ENCODE measurements at places on chromosomes 16 and 17.

DNA sequence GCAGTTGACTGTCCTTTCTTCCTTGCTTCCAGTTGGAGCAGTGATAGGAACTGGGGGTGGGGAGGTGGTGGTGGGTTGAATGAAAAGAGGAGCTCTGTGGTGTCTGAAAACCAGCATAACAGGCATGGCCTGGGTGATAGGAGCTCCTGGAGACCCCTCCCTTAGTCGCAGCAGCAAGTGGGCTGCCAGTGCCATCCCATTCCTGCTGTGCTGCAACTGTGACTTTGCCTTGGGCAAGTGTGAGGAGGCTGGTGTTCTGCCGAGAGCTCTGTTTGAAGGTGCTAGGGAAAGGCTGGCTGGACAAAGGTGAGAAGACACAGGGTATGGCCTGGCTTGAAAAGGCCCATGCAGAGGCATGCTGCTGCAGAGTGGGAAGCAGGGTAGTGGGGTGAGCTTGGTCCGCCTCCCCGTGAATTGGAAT is 2.7 kb upstream of the CDK5R1 start:
- no peak for DNase-seq

- DNase-seq: no peak
These were observed 450.8 kb downstream of the HAPSTR1 start for GRCh38 chr16:9542165-9542755.

- DNase-seq: no peak
These were observed 5.1 kb upstream of the CX3CL1 start for GRCh38 chr16:57367116-57367752.

DNA sequence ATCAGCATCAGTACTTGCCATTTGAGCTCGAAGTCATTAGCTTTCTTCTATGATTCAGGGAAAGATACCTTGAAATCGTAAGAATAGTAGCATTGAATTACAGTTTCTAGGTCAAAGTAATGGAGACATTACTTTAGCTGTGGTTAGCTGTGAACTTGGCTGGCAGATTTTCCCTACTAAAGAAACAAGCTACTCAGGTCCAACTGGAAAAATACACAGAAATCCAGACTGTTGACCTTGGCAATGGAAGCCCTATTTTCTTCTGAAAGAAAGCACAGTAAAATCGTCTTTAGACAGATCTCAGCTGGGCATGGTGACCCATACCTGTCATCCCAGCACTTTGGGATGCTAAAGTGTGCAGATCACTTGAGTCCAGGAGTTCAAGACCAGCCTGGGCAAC is 13.4 kb upstream of the DNAJA2 start:
- DNase-seq: no peak

GRCh38 chr16:87263418-87264052 is 53.7 kb downstream of the C16orf95 start:
- DNase-seq: no peak

DNA sequence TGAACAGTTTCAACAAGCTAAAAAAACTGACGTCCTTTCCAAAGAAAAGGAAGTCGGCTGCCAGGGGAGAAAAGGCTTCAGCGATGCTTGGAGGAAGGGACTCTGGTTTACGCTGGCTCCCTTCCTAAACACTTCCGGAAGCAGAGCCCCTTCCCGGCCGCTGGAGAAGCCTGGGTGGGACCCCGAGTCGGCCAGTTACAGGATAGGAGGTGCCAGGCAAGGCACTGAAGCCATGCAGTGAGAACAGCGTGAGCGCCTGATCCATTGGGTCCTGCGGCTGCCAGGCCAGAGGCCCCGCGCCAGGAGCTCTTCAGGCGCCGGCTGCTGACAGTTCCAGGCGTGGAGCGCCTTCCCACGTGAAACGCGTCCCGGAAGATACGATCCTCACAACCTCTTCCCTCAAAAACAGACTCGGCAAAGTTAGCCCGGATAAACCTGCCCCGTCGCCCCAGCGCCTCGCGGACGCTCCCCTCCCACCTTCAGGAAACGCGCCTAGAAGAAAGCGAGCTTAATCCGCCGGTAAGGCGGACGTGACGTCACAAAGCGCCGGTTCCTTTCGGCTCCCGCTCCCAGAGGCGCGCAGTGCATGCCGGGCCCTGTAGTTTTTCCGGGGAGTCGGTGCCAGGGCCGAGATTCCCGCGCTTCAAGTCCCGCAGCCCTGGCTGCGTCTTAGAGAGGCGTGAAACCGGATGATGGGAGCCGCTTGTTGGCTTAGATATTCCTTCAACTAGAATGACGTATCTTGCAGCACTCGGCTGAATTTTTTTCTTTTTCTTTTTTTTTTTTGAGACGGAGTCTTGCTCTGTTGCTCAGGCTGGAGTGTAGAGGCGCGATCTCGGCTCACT is at the start of gene ADAT1:
TSS of gene ADAT1 (minus strand) at position 521 of the 845 bp plus-strand sequence. CDS start 2,482 bp downstream, outside the sequence.
- DNase-seq: peak; percentile 96

GRCh38 chr17:29140051-29140621 is 40.1 kb downstream of the MYO18A start:
- peak; percentile 78 for DNase-seq

DNA sequence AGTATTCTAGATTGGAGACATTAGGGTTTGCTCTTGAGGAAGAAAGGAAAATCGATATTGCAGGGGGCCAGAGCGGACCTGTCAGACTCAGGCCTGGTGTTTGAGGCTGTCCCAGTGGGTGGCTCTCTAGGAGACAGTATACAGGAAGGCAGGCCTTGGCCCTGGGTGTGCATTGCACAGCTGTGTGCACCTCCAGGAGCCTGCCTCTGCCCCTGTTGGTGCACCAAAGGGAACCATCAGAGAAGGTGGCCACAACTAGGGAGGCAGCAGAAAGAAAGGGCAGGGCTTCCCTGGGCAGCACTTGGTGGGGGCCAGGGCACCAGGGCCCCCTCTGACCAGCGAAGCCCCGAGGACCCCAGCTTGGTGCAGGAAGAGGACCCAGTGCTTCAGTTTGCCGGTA is 188.0 kb downstream of the NTN1 start:
- no peak for DNase-seq

DNA sequence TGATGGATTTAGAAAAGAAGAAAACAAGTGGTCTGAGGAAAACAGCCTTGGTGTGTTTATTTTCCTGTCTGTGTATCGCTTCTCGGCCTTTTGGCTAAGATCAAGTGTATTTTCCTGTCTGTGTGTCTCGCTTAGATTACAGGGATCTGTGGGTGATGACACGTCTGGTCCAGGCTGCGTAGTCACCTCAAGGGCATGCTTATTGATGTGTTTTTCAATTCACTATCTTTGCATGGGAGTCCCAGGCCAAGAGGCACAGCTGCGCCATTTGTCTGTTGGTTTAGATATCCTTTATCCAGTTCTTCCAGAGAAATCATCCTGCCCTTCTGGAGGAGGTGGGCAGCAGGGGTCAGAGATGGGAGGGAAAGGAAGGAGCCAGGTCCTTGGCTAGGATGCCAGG is 47.1 kb upstream of the STH start:
- no peak for DNase-seq

GRCh38 chr17:33266116-33266515 is 27.0 kb downstream of the ASIC2 start:
- no peak for DNase-seq

DNA sequence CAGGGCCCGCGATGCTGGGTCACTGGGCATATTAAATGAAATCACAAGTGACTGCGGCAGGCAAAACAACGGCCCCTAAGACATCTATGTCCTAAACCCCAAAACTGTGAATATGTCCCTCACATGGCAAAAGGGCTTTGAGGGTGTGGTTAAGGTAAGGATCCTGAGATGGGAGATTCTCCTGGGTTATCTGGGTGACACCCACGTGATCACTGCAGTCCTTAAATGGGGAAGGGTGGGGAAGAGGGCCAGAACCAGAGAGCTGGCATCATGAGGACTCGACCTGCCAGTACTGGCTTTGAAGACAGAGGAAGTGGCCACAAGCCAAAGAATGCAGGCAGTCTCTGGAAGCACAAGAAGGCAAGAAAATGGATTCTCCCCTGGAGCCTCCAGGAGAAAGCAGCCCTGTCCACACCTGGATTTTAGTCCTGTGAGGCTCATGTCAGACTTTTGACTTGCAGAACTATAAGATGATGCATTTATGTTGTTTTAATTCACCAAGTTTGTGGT is 12.5 kb downstream of the COTL1 start:
- DNase-seq: no peak

- no peak for DNase-seq
These were observed 228.9 kb upstream of the TNRC6C start for GRCh38 chr17:77729587-77729986.

DNA sequence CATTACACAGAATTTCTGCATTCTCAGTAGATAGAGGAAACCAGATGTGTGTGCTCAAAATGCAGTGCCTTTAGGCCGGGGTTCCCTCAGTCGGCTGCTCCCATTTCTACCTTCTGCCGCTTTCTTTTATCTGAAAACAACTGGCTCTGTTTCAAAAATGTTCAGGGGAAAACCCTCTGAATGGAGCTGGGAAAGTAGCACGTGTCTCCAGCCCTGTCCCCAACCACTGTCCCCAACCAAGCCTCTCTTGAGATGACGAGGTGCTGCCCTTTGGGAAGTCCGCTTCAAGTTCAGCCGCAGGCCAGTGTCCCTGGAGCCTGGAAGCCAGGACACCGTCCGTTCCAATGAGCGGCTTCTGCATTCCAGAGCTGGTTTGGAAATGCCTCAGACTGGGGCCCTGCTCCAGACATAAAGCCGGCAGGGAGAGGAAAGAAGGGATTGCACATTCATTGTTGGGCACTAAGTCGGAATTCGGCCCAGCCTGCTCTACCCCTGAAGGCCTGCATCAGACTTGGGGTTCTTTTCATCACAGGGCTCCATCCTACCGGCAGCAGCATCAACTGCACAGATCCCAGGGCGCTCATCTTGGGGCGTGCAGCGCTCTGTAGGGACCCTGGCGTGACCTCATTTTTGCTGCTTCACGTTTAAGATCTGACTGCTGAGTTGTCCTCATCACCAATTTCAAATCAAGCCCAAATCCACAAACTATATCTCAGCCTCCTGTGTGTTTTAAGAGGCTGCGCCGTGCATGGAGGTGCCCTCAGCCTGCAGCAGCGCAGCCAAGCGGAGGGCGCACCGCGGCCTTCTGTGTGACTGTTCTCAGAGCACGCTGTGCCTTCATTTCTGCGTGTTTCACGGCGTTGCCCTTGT is 111.3 kb downstream of the BANP start:
- no peak for DNase-seq

GRCh38 chr17:13953841-13954240 is 115.5 kb upstream of the COX10 start:
- no peak for DNase-seq

GRCh38 chr16:80803339-80804055 is 901 bp downstream of the CDYL2 start:
- peak; percentile 49 for DNase-seq

DNA sequence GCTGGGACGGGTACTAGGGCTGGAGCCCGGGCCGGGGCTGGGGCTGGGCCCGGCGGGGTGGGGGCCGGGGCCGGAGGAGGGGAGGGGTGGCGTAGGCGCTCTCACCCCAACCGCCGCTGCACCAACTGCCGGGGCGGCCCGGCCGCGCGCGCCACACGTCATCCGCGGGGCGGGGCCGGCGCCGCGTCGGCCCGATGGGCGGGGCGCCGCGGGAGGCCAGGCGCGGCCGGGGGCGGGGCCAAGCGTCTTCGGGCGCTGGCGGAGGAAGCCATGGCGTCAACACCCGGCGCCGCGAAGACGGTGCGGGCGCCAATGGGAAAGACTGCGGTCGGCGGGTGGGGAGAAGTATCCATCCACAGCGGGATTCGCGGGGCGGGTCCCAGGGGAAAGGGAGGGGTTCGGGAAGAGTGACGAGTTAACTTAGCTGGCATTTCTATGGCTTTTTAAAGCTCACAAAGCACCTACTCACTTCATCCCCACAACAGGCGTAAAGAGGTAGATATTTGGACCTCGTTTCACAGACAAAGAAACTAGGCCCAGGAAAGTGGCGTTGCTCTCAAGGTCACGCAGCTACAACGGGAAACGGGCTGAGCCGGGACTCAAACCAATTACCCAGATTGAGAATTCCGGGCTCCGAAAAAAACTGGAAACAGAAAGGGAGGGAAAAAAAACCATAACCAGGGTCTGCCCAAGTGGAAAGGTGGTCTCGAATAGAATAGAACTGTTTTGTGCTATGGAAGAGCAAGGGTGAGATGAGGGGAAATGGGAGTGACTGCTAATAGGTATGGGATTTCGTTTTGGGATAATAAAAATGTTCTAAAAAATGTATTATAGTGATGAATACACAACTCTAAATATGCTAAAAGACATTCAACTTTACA is at the start of gene SPAG9:
TSS of gene SPAG9 (minus strand) at position 130 of the 881 bp plus-strand sequence. CDS start 212 bp downstream, outside the sequence.
- peak; percentile 93 for DNase-seq

DNA sequence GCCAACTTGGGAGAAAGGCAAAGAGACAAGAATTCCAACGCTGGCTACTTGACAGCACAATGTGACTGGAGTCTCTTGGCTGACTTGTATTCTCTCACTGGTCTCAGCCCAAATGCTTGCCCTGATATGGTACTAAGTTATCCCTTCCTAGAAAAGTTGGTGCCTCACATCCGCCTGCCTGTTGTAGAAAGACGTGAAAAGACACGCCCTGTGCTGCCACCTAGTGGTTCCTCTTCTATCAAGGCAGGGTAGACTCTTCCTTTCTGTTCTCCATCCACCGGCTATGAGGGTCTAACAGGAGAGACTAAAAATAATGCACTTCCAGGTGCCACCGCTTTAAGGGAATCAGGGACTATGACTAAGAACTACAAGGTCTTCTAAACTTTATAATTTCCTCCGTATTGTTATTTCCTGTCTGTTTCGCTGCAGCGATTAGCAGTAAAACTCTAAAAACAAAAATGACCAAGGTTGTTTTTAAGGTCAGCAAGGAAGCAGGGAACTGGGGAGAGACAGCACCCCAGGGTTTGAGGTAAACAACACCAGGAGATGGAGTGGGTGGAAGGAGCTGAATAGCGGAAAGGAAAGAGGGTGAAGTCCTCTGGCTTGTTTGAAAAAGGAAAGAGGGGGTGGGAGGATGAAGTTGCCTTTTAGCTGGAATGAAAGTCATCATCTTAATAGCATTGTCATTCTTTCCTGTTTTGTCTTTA is 109.5 kb downstream of the YPEL2 start:
- peak; percentile 79 for DNase-seq

DNA sequence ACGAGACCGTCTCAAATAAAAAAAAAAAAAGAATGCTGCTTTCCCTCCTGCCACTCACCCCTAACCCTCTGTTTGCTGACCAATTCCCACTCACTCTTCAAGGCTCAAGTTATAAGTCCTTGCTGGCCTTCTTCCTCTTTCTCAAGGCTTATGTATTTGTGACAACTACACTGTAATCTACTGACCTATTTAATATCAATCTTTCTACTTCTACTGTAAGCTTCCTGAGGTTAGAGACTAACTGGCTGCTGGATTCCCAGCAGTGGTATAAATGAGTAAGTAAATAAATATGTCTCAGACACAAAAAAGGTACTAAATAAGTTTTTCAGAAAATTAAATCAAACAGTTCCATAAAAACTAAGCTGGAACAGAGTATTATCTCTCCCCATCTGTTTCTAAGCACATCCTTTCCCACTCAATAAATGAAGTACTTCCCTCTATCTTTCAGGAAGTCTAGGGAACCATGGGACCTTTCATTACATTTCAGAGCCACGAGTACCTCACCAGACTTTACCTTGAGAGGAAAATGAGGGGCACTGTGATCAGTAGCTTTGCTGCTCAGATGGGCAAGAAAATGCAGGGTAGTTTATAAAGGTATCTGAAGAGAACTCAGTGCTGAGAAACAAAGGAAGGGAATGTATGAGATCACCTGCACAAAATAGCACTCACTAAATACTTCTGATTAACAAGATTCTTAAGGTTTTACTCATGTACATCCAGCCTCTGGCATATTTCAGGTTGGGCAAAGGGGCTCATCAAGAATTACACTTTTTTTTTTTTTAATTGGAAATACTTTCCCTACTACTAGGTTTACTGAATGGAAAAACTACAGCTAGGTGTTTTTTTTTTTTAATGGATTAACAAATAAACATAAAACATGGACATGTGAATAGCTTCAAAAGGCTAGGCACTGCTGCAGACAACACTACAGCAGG is 10.8 kb downstream of the SSH2 start:
- DNase-seq: no peak

Data from activated T-helper 2 cell treated with anti-CD3 and anti-CD28 coated beads, Interferon-gamma antibody, Interleukin-2, Interleukin-4, amounts not matched to agents 10 μg/mL and 5 μg/mL and 100 μg/mL, durations not matched to agents 14 hours and 24 hours and 36 hours (primary cell).